ENCODE measurements at places on chromosomes 6 and 20.
A peak's percentile ranks its signal among the peaks of the same experiment; 100 is the strongest.

DNA sequence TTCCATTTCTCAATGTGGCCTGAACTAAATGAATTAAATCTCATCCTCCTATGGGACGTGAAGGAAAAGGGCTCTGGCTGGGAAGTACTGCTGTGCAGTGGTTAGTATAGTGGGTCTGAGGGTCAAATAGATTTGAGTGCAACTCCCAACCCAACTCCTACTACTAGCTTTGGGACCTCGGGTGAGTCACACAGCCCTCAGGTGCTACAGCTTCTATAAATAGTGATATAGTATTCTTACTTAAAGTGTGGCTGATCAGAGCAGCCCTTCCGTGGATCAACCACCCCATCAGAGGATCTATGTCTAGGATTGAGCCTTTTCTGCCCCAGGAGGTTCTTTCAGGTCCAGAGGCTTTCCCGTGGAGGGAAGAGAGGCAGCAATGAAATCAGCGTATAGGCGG, 904 bp upstream of the UST start:
- DNase-seq = no peak

- DNase-seq = no peak
Observed at GRCh38 chr6:13689511-13690256, 22.0 kb downstream of the RANBP9 start.

DNA sequence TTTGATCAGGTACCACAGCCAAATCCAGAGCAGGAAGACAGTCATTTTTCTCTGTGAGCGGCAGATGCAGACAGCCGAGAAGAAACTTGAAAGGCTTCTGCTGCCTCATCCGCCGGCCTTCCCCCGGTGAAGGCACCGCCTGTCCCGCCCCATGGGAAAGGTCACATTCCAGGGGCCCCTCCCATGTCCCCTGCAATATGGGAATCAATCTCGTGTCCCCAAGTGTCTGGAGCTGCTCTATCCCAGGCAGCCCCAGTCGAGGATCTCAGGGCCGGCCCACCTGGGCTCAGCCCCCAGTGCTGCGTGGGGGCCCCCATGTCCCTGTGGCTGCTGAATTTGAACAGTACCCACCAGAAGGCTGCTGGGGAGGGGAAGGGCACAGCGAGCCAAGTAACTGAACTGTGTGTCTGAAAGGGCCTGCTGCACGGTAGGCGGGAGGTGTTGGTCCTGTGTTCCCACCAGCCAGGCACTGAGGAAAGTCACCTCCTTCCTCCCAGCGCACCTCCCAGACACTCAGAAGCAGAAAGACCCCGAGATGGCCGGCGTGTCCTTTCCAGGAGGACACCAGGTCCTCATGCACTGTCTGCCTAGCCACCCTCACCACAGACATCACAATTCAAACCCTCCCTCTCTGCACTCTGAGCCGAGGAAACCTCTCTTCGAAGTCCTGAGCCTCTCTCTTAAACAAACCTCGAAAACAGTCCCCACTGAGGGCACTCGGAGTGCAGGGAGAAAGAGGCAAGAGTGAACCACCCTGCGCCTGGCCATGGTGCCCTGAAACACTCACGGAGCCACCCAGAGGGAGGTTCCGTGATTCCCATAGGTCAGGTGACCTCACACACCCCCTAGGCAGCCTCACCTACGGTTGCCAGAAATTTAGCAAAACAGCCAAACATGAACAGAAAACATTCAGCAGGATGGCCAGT, 99.3 kb downstream of the PSMB1 start:
- DNase-seq = no peak

GRCh38 chr6:44527181-44527580, 139.7 kb downstream of the CDC5L start:
- DNase-seq = no peak

- no peak for DNase-seq
Observed at GRCh38 chr20:9141070-9141469, 72.2 kb downstream of the PLCB4 start.

DNA sequence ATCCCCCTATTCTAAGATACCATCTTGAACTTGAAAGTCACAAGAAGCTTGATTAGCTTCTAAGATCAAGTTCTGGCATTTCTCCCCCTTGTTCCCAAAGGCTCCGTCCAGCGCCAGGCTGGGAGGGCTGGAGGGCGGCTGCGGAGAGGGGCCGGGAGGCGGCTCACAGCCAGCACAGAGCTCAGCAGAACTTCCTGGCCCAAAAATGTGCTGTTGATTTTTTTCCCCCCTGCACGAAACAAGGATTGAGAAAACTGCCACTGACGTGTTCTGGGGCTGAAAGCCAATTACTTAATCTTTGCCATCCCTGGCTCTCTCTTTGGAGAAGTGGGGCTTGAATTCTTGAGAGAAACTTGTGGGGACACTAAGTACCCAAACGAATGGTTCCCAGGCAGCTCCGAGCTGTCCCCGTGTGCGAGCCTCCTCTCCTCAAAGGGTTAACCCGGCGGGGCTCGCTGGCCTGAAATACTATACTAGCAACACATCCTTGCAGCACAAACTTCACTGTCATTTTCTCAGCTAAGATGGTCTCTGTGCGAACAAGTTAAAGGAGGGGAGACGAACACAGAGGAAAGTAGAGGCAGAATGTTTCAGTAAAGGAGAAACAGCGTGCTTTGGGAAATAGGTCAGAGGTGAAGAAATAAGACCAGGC, 452 bp downstream of the TRAF3IP2 start:
- peak; percentile 73 for DNase-seq

DNA sequence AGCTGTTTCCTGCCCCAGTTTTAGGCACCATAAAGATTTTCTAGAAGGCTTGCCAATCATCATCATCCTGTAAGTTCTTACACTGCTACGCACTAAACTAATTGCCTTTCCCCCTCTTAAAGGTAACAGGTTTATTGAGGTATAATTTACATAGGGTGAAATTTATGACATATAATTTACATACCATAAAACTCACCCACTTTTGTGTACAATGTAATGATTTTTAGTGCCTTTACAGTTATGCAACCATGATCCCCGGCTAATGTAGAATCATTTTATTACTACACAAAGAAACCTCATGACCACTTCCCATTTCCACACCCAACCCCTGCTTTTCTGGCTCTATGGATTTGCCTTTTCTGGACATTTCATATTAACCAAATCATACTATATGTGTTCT, 21.1 kb downstream of the GCNT2 start:
- no peak for DNase-seq

DNA sequence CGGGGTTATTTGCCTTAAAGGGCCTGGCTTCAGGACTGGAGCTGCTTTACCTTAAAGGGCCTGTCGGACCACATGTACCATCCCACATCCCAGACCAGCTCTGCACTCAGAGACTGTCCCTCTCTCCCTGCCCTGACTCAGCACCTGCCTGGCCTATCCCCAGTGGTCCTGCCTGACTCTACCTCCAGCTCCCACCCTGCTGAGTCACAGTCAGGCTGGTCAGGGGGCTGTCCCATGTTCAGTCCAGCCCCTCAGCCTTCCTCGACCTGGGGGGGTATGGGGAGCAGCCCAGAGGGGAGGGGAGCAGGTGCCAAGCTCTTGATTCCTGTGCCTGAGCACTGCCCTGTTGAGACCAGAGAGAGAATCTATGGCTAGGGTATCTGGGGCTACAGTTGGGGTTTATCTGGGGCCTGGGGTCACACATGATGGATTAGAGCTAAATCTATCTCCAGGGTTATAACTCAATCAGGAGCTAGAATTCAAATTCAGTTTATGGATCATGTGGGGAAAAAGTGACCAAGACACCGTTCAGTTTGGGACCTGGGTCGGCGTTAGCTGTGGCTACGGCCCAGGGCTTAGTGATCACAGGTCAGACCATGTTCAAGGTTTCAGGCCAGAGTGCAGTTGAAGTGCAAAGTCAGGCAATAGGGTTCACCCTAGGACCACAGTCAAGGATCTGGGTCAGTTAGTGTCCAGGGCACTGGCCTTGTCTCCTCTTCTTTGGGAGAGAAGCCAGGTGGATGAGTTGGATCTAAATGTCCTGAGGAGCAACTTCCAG, 9.4 kb upstream of the TRIB3 start:
- no peak for DNase-seq

DNA sequence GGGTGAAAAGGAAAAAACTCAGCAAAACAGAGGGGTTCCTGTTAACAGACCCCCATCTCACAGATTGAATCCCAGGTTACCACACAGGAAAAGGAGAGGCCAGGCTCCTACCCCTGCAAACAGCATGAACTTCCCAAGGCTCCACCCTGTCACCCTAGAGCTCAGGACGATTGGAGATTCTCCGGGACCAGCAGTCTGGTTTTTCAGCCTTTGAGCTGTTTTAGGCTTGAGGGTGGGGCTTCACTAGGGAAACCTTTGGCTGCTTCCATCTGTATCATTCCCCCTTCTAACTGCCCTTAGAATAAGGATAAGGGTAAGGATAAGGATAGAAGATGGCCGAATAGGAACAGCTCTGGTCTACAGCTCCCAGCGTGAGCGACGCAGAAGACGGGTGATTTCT, 16.0 kb downstream of the C6orf58 start:
- DNase-seq = no peak

- peak; percentile 73 for DNase-seq
Observed at GRCh38 chr6:117483004-117483644, 650 bp downstream of the DCBLD1 start.

- no peak for DNase-seq
Observed at GRCh38 chr20:32329817-32330554, 28.1 kb upstream of the ASXL1 start.

DNA sequence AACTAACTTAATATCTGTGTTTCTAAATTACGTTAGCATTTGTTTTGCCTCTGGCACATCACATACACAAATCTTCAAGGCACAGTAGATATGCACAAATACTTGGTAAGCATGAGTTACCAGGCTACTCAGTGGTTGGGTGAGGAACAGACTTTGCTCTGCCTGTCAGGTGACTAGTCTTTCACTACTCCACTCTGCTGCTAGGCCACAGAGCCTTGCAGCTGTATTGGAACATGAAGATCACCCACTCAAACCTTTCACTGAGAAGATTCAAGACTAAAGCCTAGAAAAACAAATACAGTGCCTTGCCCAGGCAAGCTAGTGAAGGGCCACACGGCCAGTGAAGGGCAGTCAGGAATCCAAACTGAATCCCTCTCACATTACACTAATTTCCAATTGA, 47.0 kb downstream of the DTNBP1 start:
- no peak for DNase-seq

- DNase-seq = no peak
Observed at GRCh38 chr6:117542493-117542892, 59.8 kb downstream of the GOPC start.

DNA sequence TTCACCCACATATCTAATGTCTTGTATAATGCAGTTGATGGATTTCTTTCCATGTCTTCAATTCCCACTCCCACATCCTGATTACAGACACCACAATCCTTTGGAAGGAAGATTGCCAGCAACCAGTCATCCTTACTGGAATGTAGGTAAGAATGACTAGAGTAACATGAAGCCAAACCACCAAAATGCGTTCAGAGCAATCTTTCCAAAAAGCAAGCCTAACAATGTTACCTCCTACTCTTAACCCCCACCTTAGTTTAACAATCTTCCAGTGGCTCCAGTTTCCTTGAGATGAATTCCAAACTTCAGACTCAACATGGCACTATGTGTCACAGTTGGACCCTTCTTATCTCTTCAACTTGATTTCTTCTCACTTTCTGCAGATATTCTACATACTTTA, 685.6 kb downstream of the DOK5 start:
- no peak for DNase-seq

GRCh38 chr20:10388597-10388996, 45.4 kb downstream of the MKKS start:
- no peak for DNase-seq

DNA sequence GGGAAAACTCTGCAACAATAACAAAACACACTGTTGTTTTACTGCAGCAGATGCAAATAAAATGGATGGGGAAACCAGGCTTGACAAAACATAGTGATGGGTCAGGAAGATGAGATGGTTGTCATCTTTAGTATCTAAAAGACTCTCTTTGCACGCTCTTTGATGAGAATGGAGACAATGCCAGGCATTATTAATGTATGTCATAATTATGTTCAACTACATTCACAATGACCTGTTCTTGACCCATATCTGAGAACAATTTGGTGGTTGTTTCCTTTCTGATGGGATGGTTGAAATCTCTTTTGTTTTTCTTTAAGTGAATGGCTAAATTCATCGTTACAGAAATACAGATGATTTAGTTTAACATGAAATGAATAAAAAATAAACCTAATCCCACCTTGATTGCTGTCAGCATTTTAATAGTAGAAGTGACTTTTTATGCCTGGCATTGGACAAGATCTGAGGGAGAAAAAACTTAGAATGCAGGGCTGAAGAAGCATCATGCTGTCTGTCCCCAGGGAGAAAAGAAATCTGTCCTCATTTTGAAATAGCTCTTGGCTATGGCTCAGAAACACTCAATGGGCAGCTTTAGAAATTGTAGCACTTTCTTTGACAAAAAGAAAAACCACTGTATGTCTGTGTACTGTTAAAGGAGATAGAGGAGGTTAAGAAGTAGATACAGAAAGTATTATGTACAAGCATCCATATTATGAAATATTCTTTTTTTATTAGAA, 12.4 kb upstream of the GRIK2 start:
- no peak for DNase-seq

- DNase-seq = no peak
Observed at GRCh38 chr6:91043751-91044150, 456.9 kb upstream of the MAP3K7 start.

GRCh38 chr6:43184268-43184985, 2.4 kb downstream of the CUL9 start:
- no peak for DNase-seq

DNA sequence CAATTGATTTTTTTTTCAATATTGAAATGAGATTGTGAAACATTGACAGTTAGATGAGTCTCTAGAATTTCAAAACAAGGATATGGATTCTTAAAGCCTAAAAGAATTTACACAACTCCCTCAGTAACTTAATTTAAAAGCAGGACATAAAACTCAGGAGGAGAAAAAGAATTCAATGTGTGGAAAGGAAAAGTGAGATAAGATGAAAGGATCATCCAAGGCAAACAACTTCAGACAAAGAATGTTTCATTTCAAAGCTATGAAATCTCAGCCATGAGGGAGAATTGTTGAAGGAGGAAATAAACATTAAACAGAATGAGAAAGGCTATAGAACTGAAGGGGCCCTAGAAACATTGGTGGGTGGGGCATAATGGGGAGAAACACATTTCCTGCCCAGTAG, 191.7 kb upstream of the NOX3 start:
- DNase-seq = no peak

GRCh38 chr6:32627831-32628230, 9.4 kb upstream of the HLA-DQA1 start:
- DNase-seq = no peak

- no peak for DNase-seq
Observed at GRCh38 chr20:40617594-40617993, 71.4 kb downstream of the MAFB start.

GRCh38 chr6:99353126-99353525, 3.7 kb upstream of the FAXC start:
- DNase-seq = no peak

DNA sequence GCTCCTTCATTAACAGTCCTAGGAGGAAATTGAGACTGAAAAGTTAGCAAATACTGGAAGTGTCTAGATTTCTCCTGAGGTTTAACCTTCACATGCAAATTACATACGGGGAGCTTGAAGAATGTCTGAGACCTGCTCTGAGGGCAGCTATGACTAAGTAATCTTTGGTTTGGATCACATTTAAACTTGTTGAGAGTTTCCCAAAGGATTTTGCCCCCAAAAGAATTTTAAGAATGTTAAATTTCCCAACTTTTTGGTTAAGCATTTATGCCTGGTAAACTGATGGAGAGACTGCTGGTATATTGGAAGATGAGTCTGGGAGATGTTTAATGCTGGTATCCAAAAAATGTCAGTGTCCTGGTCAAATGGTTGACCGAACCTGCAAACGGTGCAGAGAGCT, 97.0 kb downstream of the RREB1 start:
- DNase-seq = no peak

- DNase-seq = no peak
Observed at GRCh38 chr20:62928246-62928939, 2.1 kb upstream of the DIDO1 start.

- DNase-seq = peak; percentile 0
Observed at GRCh38 chr20:63000958-63001357, 5.8 kb downstream of the BHLHE23 start.

Data from heart right ventricle (tissue), 16 donors.